ENCODE measurements at places on chromosomes 12 and 14.

DNA sequence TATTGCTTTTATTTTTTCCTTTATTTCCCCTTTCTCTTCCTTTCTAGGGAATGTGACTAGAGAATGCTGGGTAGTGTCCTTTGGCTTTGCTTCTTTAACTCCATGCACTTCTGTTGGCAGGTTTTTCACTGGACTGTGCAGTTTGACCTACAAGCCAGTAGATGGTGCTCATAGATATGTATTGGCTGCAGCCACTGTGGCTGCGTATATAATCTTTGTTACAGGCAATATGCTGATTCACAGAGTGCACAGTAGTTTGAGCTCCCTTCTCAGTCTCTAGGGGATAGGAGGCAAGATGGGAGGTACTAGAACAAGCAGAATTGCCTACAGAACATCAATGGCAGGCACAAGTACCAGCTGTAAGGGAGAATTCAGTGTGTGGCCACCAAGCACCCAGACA is 503.5 kb downstream of the LRFN5 start:
- peak; percentile 55 for DNase-seq

- no peak for DNase-seq
Measured at GRCh38 chr14:51431033-51431709, 191.1 kb downstream of the TMX1 start.

DNA sequence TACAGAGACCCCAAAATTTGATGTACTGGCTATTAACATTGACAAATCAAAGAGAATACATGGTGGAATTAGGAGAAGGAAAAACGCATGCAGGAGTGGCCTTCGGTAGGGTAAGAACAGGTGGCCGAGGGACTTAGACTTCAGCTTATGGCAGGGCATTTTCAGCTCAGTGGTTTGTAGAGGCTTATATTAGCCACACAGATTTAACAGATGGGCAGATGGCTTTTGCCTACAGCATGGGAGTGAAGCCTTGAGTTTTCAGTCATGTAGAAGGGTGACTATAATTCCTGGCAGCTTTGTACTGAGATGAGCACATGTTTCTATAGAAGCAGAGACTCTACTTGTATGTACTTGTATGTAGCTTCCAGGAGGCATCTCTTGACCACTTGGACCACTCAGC is 40.9 kb upstream of the PLEKHA5 start:
- no peak for DNase-seq

- DNase-seq: no peak
Measured at GRCh38 chr14:45868377-45868776, 615.4 kb upstream of the MIS18BP1 start.

DNA sequence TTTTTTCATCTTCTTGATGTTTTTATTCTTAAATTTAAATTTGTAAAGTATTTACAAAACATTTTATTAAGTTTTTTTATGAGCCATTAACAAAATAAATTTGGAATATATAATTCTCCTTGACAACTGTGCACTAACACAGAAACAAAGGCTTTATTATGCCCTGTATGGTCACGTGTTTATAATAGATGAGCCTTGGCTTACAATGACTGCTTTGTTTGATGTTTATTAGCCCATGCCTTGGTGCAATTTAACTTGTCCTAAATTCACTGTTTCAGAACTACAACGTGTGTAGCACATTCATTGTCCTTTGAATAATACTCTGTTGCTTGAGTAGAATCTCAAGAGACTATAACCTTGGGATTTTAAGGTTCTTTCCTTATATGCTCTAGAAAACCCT is 59.8 kb downstream of the CNTN1 start:
- DNase-seq: no peak

DNA sequence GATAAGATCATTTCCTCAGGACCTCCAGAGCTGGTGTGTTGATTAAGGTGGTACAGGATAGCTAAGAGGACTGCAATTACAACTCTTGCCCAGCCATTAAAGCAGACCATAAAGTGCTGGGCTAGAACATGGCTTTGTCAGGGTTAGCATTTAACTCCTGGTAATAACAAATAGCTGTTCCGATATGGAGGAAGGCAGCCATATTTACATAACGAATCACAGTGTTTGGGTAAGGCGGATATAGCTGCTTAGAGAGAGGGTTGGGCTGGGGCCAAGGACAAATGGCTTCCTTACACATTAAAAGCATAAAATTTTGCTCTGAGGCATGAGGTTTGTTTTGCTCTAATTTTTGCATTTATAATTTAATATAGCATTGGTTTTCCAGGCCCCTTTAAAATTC is 297.7 kb upstream of the DDHD1 start:
- peak; percentile 39 for DNase-seq

DNA sequence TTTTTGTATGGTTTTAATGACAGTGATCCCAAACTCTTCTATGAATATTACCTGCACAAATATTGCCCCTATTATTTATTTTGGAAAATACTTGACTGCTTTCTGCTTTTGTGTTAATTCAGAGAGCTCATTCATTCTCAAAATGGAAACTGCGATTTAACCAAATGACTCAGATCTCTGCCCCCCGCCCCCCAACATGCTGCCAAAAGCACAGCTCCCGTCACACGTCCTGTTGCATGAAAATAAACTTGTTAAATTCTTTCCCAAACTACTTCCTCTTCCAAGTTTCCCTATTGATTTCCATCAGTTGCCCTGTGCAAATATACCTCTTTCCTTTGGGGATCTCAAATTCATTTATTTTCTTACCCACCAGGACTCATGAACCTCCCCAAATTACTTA is 18.0 kb upstream of the NRDE2 start:
- DNase-seq: no peak

- no peak for DNase-seq
Measured at GRCh38 chr12:20585913-20586312, 109.2 kb upstream of the SLCO1C1 start.

GRCh38 chr12:118553856-118554504 is 177.6 kb downstream of the SUDS3 start:
- DNase-seq: no peak

DNA sequence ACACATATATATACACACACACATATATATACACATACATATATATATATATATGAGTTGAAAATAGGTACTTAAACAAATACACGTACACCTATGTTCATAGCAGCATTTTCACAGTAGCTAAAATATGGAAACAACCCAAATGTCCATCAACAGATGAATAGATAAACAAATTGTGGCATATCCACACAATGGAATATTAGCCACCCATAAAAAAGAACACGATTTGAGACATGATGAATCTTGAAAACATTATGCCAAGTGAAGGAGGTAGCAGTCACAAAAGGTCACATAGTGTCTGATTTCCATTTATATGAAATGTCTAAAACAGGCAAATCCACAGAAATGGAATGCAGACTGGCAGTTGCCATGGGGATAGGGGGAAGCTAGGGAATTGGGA is 276.3 kb downstream of the KSR2 start:
- no peak for DNase-seq

DNA sequence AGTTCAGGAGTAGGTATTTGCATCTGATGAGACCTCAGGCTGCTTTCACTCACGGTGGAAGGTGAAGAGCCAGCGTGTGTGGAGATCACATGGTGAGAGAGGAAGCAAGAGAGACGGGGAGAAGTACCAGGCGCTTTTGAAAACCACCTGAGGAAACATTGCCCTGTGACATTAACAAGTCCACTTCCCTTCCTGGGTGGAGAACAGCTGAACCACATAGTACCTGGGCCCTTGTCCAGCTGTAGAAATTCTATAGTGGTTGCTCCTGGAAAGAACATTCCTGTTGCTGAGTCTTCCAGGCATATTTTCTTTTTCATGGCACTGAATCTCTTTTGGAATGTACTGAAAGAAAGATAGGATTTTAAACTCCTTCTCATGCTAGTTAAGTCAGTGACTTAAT is 87.3 kb upstream of the RIN3 start:
- DNase-seq: peak; percentile 37

All from fibroblast of villous mesenchyme (primary cell).